ENCODE measurements at places on chromosomes 13 and 19. TPM values are rescaled to one million over a fixed set of nuclear protein-coding genes. Genes with fewer than 3 reads are reported as not detected.
A peak's percentile ranks its signal among the peaks of the same experiment; 100 is the strongest.

DNA sequence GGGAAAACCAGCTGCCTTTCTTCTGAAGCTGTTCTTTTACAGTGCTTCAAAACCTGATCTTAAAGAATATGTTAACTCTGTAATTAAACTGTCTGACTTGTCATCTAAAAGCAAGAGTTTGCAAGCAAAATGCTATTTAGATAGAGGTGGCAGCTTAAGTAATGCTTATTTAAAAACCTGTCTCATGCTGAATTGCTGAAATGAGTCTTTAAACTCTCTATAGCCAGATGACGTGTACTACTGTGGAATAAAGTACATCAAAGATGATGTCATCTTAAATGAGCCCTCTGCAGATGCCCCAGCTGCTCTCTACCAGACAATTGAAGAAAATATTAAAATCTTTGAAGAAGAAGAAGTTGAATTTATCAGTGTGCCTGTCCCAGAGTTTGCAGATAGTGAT lies 22.9 kb downstream of the ITM2B start:
- H3K27me3 ChIP-seq = no peaks in the 10 kb centered on the region
- peaks cover 81% of the 10 kb centered on the region for H3K36me3 ChIP-seq
- peaks cover 75% of the 10 kb centered on the region for H3K4me1 ChIP-seq

DNA sequence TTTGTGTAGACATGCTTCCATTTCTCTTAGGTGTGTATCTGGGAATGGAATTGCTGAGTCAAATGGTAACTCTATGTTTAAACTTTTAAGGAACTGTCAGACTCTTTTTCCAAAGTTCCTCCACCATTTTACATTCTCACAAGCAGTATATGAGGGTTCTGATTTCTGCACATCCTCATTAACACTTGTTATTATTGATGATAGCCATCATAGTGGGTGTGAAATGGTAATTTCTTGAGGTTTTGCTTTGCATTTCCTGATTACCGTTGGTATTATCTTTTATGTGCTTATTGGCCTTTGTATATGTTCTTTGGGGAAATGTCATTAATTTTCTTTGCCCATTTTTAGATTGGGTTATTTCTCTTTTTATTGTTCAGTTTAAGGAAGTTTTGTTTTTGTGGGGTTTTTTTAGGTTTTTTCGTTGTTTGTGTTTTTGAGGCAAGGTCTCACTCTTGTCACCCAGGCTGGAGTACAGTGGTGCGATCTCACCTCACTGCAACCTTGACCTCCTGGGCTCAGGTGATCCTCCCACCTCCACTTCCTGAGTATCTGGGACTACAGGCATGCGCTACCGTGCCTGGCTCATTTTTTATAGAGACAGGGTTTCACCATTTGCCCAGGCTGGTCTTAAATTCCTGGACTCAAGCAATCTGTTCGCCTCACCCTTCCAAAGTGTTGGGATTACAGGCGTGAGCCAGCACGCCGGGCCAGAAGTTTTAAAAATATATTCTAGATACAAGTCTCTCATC lies 34.3 kb downstream of the NAA16 start:
- peaks cover 54% of the 10 kb centered on the region for H3K4me1 ChIP-seq
- peaks cover 92% of the 10 kb centered on the region for H3K36me3 ChIP-seq
- H3K4me3 ChIP-seq = peak overlapping the region; percentile 38

- no peak for DNase-seq
- peak within 1 kb of the TSS; percentile 62 for H3K27ac ChIP-seq
- H3K27me3 ChIP-seq = no peaks in the 10 kb centered on the region
- H3K4me1 ChIP-seq = peaks cover 14% of the 10 kb centered on the region
- no peak within 1 kb of the TSS for H3K4me3 ChIP-seq
Measured at GRCh38 chr19:19528721-19529490, at the start of gene YJEFN3. YJEFN3 (plus strand) TSS chr19:19528911; CDS start chr19:19528933, 22 bp downstream.

- H3K27ac ChIP-seq = no peak overlapping the region
- no peaks in the 10 kb centered on the region for H3K36me3 ChIP-seq
- H3K27me3 ChIP-seq = peaks cover 2% of the 10 kb centered on the region
- H3K4me1 ChIP-seq = no peaks in the 10 kb centered on the region
- H3K4me3 ChIP-seq = no peak overlapping the region
Measured at GRCh38 chr13:110206185-110206584, 100.8 kb downstream of the COL4A1 start.

DNA sequence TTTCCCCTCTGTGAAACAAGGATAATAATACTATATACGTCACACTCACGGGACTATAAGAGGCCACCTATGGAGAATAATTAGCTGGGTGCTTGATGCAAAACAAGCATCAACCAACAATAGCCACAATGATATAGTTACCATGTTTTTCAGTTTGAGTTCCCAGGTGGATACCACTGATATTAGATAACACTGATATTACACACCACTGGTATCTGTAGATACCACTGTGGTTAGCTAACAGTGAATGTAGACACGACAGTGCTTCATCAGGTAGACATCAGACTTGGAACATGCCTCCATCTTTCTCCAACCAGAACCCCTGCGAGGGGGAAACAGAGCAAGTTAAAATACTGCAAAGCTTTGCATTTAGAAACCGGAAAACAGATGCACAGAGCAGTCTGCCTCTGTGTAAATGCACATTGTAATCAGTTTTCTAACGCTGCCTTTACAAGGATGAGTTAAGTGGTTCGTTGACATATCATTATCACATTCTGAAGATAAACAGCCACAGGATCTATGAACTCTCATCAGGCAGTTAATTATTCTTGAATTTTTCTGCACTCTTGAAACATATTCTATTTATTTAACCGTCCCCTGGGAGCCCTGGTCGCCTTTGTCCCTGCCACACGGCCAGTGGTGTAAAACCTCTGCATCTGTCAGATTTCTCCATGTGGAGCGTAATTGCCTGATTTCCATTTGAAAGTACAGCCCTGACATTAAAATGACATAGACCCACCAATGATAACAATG lies 80.7 kb downstream of the RNASEH2B start:
- H3K4me3 ChIP-seq = no peak overlapping the region
- peaks cover 34% of the 10 kb centered on the region for H3K4me1 ChIP-seq
- peaks cover 3% of the 10 kb centered on the region for H3K36me3 ChIP-seq
- H3K27ac ChIP-seq = no peak overlapping the region
- no peaks in the 10 kb centered on the region for H3K27me3 ChIP-seq

GRCh38 chr19:10517361-10517759 lies at the start of gene S1PR5:
S1PR5 (minus strand) TSS chr19:10517447; CDS start chr19:10515011, 2,436 bp downstream.
- H3K27ac ChIP-seq = peak within 1 kb of the TSS; percentile 93
- H3K4me1 ChIP-seq = peaks cover 52% of the 10 kb centered on the region
- H3K4me3 ChIP-seq = peak within 1 kb of the TSS; percentile 84
- H3K36me3 ChIP-seq = no peaks in the 10 kb centered on the region
- DNase-seq = no peak

DNA sequence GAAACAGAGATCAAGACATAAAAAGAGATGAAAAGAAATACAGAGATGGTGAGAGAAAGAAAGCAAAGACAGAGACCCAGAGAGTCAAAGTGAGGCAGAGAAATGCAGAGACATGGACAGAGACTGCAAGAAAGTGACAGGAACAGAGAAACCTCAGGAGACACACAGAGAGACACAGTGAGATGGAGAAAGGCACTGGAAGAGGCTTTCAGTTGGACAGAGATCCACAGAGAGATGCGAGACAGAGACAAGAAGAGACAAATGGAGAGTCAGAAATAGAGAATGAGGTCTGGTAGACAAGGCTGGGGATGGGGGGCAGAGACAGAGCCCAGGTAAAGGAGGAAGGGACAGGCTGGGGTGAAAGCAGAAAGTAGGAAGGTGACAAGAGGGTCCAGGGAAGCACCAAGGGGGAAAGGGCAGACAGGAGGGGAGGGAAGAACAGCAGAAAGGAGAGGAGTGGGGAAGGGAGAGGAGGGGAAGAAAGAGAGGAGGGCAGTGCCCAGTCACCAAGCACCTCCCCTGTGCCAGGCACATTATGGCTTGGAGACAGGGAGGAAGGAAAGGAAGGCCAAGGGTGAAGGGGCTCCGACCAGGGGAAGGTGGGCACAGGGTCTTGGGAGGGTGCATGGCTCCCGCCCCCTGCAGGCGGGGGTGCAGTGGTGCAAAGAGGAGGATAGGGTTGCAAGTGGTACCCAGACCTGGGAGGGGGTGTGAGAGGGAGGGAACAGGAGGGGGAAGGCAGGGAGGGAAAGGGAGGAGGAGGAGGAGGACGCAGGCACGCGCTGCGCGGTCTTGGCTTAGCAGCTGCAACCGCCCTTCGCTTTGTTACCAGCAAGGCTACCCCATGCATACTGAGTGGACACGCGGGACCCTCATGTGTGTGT lies 38.4 kb downstream of the DEDD2 start:
- H3K4me3 ChIP-seq = no peak overlapping the region
- H3K27ac ChIP-seq = no peak overlapping the region
- H3K36me3 ChIP-seq = no peaks in the 10 kb centered on the region
- peaks cover 23% of the 10 kb centered on the region for H3K27me3 ChIP-seq
- DNase-seq = no peak

GRCh38 chr13:61415058-61415721 lies 459 bp downstream of the PCDH20 start:
- no peak overlapping the region for H3K27ac ChIP-seq
- DNase-seq = no peak
- no peaks in the 10 kb centered on the region for H3K36me3 ChIP-seq
- no peaks in the 10 kb centered on the region for H3K4me1 ChIP-seq

DNA sequence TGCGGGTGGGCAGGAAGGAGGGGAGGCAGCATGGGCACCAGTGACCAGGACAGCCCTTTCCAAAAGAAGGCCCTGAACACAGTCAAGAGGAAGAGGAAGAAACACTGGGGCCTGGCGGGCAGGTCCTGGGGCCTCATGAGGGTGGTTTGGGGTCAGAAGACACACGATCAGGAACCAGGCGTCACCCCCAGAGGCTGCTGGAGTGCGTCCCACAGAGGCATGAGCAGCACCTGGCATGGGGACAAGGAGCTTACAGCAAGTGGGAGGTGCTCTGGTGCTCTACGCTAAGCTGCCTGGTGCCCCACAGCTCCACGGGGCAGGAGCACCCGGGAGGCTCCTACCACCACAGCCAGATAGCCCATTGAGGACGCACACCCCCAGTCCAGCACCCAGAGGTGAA lies 20.0 kb downstream of the ELL start:
- H3K4me3 ChIP-seq = no peak overlapping the region
- H3K36me3 ChIP-seq = no peaks in the 10 kb centered on the region
- H3K4me1 ChIP-seq = peaks cover 49% of the 10 kb centered on the region

GRCh38 chr13:110306960-110307766 lies at the start of the genes COL4A1 and COL4A2:
COL4A1 (minus strand) TSS chr13:110307157; CDS start chr13:110307027, 130 bp downstream.
COL4A2 (plus strand) TSS chr13:110307284; CDS start chr13:110307904, 620 bp downstream.
- no peak within 1 kb of the TSS for H3K27ac ChIP-seq
- DNase-seq = no peak
- H3K27me3 ChIP-seq = peaks cover 68% of the 10 kb centered on the region
- peaks cover 14% of the 10 kb centered on the region for H3K4me1 ChIP-seq

DNA sequence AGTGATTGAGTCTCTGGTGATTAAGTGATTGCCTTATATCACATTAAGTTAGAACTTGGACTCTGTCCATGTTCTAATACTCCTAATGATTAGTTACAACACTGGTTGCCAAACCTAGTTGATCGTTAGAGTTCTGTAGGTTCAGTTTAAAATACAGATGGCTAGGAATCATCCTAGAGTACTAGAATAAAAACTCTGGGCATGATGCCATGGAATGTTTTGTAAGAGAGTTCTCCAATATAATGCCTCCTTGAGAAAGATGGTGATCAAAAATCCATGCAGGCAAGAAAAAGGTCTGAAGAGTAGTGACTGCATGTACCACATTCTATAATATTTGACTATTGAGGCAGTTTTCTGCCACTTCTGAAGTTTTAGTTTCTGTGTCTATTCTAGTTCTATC lies 176.3 kb downstream of the GPC5 start:
- H3K4me3 ChIP-seq = no peak overlapping the region
- no peaks in the 10 kb centered on the region for H3K36me3 ChIP-seq
- no peaks in the 10 kb centered on the region for H3K27me3 ChIP-seq
- no peak for DNase-seq
- H3K27ac ChIP-seq = no peak overlapping the region
- no peaks in the 10 kb centered on the region for H3K4me1 ChIP-seq

GRCh38 chr19:55092423-55093318 lies 17.0 kb downstream of the EPS8L1 start:
- no peak overlapping the region for H3K27ac ChIP-seq
- peaks cover 23% of the 10 kb centered on the region for H3K4me1 ChIP-seq
- no peak overlapping the region for H3K4me3 ChIP-seq
- H3K27me3 ChIP-seq = peaks cover 15% of the 10 kb centered on the region
- no peak for DNase-seq
- peaks cover 35% of the 10 kb centered on the region for H3K36me3 ChIP-seq

DNA sequence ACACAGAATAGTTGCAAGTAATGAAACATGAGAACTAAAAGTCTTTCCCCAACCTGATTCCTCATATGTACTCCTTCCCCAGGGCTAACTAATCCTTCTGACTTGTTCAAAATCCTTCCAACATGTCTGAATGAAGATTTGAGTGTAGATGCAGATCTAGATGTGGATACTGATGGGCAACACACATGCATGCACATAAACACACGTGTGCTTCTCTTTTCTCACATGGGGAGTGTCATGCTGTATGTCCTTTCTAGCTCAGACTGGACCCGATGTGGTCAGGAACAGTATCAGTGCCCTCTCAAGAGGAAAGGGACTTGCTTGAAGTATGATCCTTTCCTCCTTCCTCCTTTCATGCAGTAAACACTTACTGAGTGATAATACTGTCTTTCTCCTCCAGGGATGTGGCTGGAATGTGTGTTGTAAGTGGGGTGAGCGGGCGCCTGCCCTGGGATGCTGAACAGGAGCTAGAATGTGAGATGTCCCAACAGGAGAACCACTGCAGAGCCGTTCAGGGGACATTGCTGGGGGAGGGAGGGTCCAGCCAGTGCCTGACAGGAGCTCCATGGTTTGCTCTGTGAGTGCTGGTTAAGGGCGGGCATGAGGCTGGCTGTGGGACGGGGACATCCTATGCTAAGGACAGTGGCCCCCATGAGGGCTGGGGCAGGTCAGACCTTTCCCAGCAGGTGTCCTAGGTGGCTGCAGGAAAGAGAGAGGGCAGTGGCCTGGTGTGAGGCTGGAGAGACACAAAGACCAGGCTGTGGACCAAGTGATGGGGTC lies 146.9 kb downstream of the TEX29 start:
- peaks cover 14% of the 10 kb centered on the region for H3K27me3 ChIP-seq
- no peaks in the 10 kb centered on the region for H3K36me3 ChIP-seq
- DNase-seq = no peak
- no peak overlapping the region for H3K27ac ChIP-seq

RASIP1 gene
- polyA plus RNA-seq = 0.10 TPM

GRK1 gene
- polyA plus RNA-seq = not detected

ATP13A1 gene
- polyA plus RNA-seq = 20.7 TPM

NANOS3 gene
- not detected for polyA plus RNA-seq

SBSN gene
- polyA plus RNA-seq = not detected

NLRP9 gene
- not detected for polyA plus RNA-seq

CYP2F1 gene
- not detected for polyA plus RNA-seq

GPR12 gene
- polyA plus RNA-seq = not detected

SIGLECL1 gene
- not detected for polyA plus RNA-seq

SPACA4 gene
- not detected for polyA plus RNA-seq
